ENCODE measurements at places on chromosomes 4 and X.
A peak's percentile ranks its signal among the peaks of the same experiment; 100 is the strongest.

DNA sequence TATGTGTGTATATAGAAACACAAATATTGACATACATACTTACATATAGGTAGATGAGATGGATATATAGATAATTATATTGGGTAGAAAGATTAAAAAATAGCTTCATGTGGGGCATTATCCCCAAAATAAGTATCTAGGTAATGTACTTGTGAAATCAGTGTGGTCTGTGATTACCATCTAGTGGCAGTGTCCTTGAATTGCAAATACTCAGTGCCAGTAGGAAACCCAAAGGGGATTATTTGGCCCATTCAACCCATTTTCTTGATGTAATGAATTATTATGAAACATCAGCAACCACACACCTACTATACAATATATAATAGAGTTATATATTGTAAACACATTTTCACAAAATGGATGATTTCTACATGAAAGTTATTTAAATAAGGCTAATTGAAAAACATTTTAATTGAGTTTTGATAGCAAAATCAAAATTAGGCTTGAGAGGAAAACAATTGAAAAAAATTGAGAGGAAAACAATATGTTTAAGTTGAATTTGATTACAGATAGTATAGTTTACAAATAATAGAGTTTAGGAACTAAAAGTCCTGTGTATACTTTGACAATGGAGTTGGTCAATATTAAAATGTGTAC is 389.4 kb downstream of the GALNTL6 start:
- DNase-seq, result no peak

- no peak for DNase-seq
Observed at GRCh38 chr4:119124352-119124751, 11.3 kb upstream of the MYOZ2 start.

- DNase-seq, result no peak
Observed at GRCh38 chrX:68697465-68698125, 50.1 kb downstream of the STARD8 start.

DNA sequence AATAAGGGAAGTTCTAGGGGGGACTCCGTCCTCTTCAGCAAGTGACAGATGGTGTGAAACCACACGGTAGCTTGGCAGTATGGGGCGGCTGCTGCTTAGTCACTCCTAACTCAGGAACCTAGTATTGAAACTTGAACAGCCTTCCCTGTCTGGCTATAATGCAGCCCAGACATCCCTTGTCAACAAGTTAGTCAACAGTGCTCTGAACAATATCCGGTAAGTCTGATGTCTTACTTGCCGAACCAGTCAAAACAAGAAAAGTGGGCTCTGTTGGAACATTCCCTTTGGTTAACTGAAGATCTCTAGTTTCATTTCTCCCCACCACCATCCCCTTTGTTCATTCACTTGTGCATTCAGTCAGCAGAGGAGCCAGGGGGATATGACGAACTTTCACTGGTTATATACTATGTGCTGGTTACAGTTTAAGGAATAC is 18.7 kb upstream of the CXCL13 start:
- DNase-seq, result no peak

DNA sequence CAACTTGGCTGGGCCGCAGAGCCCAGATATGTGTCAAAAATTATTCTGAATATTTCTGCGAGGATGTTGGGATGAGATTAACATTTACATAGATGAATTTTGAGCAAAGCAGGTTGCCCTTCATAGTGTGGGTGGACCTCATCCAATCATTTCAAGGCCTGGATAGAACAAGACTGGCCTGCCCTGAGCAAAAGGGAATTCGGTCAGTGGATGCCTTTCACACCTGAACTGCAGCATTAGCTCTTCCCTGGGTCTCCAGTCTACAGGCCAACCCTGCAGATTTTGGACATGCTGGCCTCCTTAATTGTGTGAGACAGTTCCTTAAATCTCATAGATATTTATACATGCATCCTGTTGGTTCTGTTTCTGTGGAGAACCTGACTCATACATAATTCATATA is 32.4 kb upstream of the SLC10A4 start:
- DNase-seq, result no peak

- DNase-seq, result no peak
Observed at GRCh38 chrX:39866229-39866628, 231.5 kb downstream of the BCOR start.

GRCh38 chr4:90958256-90958895 is 831.2 kb downstream of the CCSER1 start:
- no peak for DNase-seq

DNA sequence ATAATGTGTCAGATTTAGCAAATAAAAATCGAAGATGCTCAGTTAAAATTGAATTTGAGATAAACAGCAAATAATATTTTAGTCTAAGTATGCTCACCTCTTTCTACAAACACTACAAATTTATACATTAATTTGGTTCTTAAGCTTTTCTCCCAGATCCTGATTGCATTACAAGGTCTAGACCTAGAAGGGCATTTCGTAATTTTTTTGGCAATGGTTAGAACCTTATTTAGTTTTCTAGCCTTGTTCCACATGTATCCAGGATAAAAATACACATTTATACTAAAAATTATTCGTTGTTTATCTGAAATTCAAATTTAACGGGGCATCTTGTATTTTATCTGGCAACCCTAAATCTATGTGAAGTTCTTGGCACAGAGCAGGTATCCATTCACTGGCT is 2.5 kb upstream of the CDKL5 start:
- no peak for DNase-seq

GRCh38 chrX:154748712-154749339 is 2.1 kb downstream of the GAB3 start:
- no peak for DNase-seq

DNA sequence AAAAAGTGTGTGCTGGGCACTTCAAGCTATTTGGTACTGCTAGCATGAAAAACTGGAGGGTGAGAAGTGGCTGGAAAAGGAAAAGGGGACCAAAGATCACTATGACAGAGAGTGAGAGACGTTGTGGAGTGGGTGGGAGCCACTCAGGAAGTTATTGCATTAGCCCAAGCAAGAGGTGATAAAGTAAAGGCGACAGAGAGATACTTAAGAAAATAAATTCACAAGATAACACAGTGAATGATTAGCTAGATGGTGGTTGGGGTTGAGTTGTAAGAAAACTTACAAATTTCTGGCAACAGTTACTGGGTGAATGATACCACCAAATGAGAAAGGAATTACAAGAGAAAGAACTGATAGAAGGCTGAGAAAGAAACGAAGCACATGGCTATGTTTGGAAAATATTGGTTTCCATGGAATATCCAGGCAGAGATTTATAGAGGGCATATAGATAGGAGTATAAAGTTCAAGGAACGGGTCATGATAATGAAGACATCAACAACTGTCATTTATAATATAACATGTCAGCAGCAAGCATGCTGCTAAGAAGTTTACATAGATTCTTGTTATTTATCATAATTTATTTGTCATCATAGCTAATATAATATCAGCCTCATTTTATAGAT is 60.7 kb downstream of the CASK start:
- DNase-seq, result no peak

DNA sequence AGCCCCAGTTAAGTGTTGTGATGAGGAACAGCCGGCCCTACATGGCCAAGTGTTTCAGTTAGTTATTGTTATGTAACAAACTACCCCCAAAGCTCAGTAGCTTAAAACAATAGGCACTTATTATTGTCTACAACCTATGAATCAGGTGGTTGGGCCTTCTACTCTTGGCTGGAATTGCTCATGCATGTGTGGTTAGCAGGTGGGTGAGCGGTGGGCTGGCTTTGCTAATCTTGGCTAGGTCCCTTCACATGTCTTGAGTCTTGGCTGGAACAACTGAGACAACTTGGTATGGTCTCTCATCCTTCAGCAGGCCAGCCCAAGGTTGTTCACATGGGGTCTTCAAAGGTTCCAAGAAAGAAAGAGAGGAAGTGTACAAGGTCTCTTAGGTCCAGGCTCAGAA is 54.5 kb upstream of the CHRNA9 start:
- DNase-seq, result no peak

DNA sequence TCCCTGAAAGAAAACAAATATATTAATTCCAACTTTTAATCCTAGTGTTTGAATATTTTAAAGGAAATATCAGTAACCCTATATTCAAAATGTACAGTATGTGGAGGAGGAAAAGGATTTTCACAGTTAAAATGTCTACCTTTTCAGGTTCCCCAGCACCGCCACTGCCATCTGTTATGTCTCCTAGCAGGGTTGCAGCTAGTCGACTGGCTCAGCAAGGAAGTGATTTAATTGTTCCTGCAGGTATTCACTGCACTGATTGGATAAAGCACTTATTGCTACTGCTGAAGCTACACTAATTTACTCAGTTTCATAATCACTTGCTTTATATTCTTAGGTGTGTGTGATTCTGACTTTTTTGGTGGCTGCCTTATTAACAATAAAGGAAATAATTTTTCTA is 65.5 kb upstream of the FHDC1 start:
- no peak for DNase-seq

GRCh38 chr4:30605616-30606190 is 114.5 kb upstream of the PCDH7 start:
- DNase-seq, result no peak

- no peak for DNase-seq
Observed at GRCh38 chrX:136115904-136116297, 31.4 kb upstream of the FHL1 start.

DNA sequence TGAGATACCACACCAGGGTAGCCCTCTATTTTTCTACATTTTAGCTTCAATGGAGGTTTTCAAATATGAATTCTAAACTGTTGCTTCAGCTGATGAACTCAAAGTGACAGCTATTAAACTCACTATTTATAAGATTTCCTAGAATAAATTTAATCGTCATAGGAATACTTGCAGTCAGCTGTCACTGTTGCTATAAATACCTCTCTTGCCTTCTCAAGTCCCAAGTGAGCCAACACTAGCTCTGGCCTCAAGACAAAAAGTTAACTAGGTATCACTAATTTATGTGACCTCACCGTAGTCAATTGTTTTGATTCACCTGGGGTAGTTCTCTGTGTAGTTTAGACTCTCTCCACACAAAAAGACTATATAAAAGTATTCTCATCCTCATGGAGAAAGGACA is 34.3 kb upstream of the PROM1 start:
- no peak for DNase-seq

DNA sequence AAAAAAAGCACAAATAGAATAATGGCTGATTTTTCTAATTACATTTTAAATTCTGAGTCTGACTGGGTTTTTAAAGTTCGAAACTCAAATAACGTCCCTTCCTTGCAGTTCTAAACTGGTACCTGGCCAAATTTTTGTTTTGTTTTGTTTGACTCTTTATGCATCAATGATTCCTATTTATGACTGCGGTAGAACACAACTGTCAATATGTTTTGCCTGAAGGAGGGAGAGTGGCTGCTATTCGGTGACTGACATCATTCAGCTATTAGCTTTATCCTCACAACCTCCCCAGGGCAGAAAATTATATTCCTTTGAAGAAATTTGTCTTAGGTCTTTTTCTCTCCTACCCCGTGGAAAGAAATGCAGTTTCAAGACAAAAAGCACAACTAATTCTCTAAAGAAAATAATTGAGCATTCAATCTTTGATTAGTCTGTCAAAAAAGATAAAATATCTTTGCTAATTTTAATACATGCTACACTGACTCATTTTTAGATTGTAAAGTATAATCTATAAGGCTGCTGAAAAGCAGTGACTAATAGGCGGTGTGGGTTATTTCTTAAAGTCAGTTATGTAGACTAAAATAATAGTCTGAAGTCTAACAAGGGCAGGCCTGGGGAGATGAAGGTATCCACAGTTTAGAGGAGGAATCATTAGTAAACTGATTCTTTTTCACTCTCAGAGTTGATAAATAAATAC is 61.9 kb downstream of the TMEM150C start:
- no peak for DNase-seq

- no peak for DNase-seq
Observed at GRCh38 chr4:122221322-122221721, 69.2 kb downstream of the BLTP1 start.

- DNase-seq, result no peak
Observed at GRCh38 chr4:26780539-26780938, 80.1 kb upstream of the STIM2 start.

GRCh38 chrX:87489071-87489470 is 28.5 kb upstream of the KLHL4 start:
- DNase-seq, result no peak

- DNase-seq, result no peak
Observed at GRCh38 chrX:140744085-140744484, 34.5 kb downstream of the LINC00632 start.

DNA sequence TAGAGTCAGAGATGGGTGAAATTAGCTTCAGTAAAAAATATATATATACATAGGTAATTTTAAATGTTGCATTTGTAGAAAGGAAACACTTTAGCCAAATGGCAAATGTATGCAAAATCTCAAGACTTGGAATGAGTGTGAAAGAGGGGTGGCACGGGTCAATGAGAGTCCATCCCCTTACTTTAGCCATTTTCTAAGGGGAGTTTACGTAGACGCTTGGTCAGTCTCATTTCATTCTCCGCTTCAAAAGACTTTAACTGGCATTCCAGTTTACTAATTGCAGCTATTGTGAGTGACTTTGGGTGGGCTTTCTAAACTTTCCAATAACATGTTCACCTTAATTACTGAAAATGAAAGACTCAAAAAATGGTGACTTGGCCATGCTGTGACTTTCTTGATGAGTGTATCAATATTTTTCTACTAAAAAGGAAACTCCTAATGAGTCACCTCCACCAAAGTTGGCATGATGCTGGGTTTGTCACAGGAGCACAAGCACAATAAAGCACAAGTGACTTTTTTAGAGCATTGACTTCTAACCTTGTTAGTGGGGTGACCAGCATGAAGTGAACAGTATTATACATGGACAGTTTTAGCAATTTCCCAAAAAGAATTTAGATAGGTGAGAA is 356.0 kb upstream of the RASGEF1B start:
- DNase-seq, result no peak

- DNase-seq, result peak; percentile 64
Observed at GRCh38 chr4:171812665-171813525, at the start of gene GALNTL6. Gene GALNTL6, plus strand, starts transcription at chr4:171813404.

GRCh38 chr4:141306331-141306730 is 85.6 kb downstream of the ZNF330 start:
- no peak for DNase-seq

DNA sequence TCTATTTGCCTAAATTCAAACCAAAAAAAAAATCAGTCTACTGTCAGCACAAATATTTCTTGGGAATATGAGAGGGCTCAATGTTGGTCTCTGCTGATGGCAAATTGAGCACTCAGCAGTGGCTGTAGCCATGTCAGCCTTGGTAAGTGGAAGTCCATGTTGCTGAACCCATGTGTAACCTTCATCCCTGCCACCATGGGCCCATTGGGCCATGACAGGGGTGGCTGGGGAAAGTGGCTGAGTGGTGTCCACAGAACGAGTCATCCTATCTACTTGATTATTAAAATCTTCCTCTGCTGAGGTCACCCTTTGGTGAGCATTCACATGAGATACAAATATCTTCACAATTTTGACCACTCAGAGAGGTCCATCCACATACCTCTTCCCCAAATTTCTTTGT is 56.8 kb upstream of the FAM9B start:
- DNase-seq, result no peak

GRCh38 chr4:87978681-87979080 is 3.2 kb downstream of the SPP1 start:
- DNase-seq, result no peak

All from ascending aorta (tissue), 2 donors.